Upper lobe of left lung (tissue), 6 donors: ENCODE measurements at places on chromosomes 1 and 21. TPM values are rescaled to one million over a fixed set of nuclear protein-coding genes. Genes with fewer than 3 reads are reported as not detected.

Gene PPFIA4
- 0.63 TPM for total RNA-seq

Gene MECR
- 16.7 TPM for total RNA-seq

Gene TCHH
- not detected for total RNA-seq

Gene TCP10L
- total RNA-seq = 1.0 TPM

Gene G0S2
- total RNA-seq = 56.6 TPM

Gene RCAN3
- 35.5 TPM for total RNA-seq

Gene B3GALT5
- not detected for total RNA-seq

Gene KCNK1
- 10.4 TPM for total RNA-seq

Gene EXO1
- total RNA-seq = 1.8 TPM

Gene ITPKB
- total RNA-seq = 32.4 TPM

- peak; percentile 43 for DNase-seq
These were observed 123.6 kb downstream of the PEX14 start for GRCh38 chr1:10598389-10598702.

DNA sequence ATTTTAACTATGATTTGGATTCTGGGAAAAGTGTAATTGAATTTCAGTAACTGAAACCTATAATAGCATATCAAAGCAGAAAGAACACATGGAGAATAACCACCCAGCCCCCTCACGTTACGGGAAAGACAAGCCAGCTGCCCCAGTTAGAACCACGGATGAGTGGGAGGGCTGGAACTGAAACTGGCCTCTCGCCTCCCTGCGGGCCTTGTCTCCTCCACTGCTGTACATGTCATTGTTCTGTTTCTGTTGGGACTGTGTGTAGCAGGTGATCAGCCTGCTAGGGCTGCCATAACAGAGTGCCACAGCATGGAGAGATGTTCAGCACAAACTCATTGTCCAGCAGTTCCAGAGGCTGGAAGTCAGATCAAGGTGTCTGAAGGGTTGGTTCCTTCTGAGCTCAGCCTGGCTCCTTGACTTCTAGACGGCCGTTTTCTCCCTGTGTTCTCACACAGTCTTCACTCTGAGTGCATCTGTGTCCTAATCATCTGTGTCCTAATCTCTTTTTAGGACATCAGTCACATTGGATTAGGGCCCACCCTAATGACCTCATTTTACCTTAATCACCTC is 52.4 kb downstream of the MAP3K21 start:
- no peak for DNase-seq

DNA sequence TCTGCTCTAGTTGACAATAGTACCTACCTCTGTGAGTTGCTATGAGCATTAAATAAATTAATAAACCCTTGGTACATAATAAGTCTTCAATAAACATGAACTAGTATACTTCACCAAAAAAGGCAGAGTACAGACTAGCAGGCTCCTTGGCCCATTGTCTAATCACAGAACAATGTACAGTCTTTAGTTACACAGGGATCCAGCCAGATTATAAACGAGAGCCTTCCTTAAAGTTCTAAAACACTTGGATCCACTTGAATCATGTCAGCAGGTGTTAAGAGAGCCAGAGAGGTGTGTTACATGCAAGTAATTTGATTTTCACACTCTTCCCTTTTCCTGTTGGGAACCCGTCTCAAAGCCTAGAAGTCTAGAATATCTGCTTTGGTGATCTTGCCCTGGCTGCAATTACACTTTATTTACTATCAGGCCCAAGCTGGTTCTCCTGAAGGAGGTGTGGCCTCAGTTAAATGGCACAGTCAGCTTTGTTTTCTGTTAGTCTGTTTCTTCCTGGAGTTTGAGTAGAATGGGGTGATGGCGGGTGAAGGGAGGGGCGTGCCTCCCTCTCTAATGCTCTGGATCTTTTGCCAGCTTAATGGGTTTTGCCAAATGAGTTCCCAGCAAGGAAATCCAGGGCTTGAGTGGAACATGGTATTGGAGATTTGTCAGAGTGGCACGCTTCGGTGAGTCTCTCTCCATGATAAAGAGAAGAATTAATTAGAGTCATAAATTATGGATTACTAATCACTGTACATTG is 570.9 kb upstream of the CAMK1G start:
- peak; percentile 20 for DNase-seq

- no peak for DNase-seq
These were observed 10.2 kb upstream of the CAMK2N1 start for GRCh38 chr1:20496241-20496661.
